Cardiac muscle cell (in vitro differentiated cells and primary cell): ENCODE measurements at places on chromosomes 6 and 20. TPM values are rescaled to one million over a fixed set of nuclear protein-coding genes. Genes with fewer than 3 reads are reported as not detected.
A peak's percentile ranks its signal among the peaks of the same experiment; 100 is the strongest.

GRCh38 chr6:36207155-36207554 is 10.6 kb downstream of the BRPF3 start:
- no peak for DNase-seq

GRCh38 chr20:38893056-38893564 is 33.1 kb upstream of the FAM83D start:
- DNase-seq: no peak

The NMBR gene
- 0.15 TPM in 1 of 2 replicates, not detected in the other for total RNA-seq

The RSPH4A gene
- total RNA-seq: 0.21 and 0.56 TPM in 2 replicates

DNA sequence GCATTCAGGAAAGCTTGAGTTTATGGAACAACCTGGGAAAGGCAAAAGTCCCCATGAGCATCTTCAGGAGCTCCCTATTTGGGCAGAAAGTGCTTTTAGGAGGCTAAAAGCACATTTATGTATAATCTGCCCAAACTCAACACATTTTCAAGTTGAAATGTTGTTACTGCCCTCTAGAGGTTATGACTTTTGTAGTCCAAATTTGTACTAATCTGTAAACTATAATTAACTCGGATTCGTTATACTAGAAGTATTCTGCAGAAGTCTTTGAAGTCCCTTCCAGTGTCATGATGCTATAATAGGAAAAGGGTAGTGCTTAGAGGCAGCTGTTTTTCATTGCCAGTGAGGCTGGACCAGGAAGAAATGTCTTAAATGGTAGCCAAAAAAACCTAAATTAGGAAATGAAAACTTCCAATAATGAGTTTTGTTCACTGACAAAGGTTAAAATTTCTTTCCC is 44.8 kb upstream of the EMILIN3 start:
- peak; percentile 55 for DNase-seq

GRCh38 chr20:663315-664090 is 10.5 kb upstream of the SRXN1 start:
- DNase-seq: peak; percentile 37

The ZSCAN31 gene
- 5.0 and 8.1 TPM in 2 replicates for total RNA-seq

The SMAP1 gene
- 37.7 and 43.8 TPM in 2 replicates for total RNA-seq

DNA sequence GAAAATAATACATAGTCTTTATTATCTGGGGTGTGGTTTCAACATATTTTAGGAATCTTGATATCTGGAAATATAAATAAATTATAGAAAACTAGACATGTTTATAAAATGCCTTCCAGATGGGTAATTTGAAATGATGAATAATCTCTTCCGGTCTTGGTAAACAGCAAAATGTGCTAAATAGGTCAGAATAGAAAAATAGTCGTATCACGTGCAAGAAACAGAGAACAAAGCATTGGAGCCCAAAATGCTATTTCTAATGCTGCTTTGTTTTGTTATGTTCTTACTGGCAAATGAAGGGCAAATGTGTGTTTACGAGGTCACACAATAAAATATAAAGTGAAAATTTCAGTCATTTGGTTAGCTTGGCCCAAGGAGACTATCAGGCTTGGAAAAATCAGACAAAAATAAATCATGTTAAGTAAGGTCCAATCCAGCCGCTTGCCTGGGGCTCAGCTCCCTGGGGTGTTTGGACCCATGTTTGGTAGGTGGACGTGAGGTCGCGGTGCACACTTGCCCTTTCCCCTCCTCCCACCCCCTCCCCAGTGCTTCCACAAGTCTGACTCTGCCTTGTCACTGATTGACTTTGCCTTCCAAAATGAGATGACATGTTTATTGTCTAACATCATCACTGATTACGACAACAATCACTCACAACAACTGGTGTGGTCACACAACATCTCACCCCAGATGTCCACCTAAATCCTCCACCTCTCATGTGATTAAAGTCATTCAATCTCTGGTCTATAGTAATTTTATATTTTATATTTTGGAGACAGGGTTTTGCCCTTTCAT is 56.0 kb downstream of the RIN2 start:
- DNase-seq: no peak

- DNase-seq: no peak
Measured at GRCh38 chr6:170271771-170272314, 19.0 kb downstream of the DLL1 start.

- no peak for DNase-seq
Measured at GRCh38 chr6:3312604-3313231, 54.0 kb downstream of the PSMG4 start.

- DNase-seq: no peak
Measured at GRCh38 chr6:26309731-26310142, 55.3 kb upstream of the BTN3A2 start.

The SRMS gene
- not detected in 2 replicates for total RNA-seq

DNA sequence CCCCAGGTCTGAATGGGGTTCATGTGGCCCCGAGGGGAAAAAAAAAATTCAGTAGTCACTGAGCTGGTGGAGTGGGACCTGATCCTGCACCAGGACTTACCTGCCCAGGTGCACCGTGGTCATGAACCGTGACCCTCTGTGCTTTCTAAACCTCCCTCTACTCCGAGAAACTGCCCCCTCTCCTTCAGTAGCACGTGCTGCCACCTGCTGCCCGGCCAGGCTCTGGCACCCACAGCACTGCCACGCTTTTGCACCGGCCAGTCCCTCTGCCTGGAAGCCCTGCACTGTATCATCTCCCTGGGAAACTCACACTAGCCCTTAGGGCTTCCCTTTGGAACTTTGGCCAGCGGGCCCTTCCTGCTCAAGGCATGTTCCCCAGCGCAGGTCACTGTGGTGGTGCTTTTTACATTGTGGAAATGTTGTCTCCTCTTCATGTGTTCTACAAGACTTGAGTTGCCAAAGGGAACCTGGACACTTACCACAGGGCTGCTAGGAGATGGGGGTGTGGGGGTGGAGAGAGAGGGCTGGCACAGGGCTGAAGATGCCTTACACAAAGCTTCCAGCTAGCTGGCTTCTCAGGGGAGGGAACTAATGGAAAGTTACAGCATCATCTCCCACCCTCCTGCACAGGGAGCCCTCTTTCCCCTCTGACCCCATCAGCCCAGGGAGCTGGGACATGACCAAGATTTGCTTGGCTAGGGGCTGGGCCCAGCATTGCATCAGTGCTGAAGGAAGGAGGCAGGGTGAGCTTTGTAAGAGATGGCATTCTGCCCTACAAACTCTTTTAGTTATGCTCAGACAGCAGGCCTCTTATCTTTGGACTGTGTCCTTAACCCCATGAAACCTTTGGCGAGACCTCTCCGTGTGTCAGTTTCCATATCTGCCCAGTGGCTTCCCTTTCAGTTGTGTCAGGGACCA is 2.5 kb upstream of the PTPRT start:
- peak; percentile 6 for DNase-seq

The TSPYL1 gene
- 59.9 and 65.2 TPM in 2 replicates for total RNA-seq

The PLAGL1 gene
- 6.8 and 9.0 TPM in 2 replicates for total RNA-seq

- DNase-seq: no peak
Measured at GRCh38 chr6:5766260-5766659, 240.5 kb downstream of the NRN1 start.

DNA sequence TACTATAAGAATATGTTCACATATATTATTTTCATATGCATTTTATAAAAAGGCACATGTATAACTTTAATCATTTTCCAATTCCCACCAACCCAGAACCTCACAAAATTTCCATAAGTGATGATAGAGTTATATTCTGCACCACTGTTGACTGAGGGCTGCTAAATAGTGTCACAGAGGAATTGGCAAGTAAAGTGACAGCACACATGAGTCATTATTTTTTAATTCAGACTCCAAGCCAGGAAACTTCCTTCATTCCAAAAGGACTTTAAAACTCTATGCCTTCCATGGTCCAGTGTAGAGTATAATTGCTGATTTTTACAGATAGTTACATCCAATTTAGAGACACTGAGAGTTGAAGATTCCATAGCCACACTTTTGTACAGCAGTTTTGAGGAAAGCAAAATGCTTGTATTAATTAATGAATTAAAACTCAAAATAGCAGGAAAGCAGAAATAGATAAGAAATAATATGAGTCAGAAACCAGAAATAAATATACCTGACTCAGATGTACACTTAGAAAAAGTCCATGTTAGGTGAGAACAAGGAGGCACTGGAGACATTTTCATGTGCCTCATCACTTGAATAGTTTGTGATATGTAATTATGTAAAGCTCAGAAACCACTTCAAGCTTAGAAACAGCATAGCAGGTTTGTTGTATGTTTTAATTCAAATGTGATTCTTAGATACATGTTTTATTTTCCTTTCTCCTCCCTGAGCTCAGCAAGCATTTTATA is 425.2 kb upstream of the OPRM1 start:
- no peak for DNase-seq

The HSPA12B gene
- 0.18 and 0.92 TPM in 2 replicates for total RNA-seq

GRCh38 chr6:122567034-122567433 is 43.2 kb upstream of the PKIB start:
- DNase-seq: no peak

The OLIG3 gene
- not detected in 2 replicates for total RNA-seq

The OGFRL1 gene
- 3.1 and 4.5 TPM in 2 replicates for total RNA-seq

DNA sequence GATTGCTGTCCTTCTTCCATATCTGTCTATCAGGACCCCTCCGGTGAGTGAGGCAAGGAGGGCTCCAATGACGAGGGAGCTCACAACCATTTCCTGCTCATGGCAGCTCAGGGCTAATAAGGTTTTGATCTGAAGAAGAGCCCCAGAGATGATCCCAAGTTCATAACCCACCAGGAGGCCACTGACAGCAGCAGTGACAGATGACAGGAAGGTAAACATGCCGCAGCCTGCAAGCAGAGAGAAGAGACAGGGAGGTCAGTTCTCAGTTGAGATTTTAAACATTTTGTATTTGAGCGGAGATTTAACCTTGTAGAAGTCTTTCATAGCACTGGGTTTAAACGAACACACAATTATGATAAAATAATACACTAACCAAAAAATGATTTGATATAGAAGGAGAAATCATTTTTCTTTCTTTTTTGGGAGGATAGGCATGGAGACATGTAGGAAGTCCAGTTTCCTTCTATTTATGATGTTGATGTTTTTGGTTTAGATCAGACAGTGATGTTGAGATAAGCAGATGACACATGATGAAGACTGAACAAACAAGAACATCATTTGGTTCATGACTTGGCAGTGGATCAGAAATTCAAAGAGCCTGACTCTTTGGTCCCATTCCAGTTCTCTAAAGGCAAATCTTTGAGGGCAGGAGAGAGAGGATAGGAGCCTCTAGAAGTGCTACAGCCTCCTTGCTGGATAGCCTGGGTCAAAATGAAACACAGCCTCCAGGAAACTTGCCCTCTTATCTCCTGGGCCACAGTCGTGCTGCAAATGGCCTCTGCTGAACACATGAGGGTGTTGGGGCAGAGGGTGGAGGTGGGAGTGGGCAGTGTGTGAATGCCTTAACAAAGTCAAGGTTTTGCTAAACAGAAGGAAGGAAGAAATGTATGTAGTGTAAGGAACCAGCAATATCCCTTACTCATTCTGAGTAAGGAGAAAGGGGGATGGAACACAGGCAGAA is 22.6 kb downstream of the SLC2A12 start:
- peak; percentile 50 for DNase-seq

DNA sequence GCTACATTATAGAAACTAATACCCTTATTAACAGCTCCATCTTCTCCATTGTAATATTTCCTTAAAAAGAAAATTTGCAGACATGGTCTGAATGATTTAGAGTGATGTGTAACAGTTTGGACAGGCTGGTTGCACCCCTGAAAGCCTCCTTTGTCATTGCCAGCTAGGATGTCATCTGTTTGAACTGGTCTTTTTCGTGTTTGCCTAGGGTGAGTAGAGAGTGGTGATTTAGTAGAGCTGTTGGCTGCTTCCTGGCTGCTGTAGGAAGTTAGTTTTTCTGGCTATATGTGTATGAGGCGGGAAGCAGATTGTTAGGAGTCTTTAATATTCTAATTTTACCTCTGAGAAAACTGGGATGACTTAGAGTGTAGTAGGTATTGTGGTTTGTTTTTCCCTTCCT is 101.1 kb downstream of the ZFAND3 start:
- no peak for DNase-seq

DNA sequence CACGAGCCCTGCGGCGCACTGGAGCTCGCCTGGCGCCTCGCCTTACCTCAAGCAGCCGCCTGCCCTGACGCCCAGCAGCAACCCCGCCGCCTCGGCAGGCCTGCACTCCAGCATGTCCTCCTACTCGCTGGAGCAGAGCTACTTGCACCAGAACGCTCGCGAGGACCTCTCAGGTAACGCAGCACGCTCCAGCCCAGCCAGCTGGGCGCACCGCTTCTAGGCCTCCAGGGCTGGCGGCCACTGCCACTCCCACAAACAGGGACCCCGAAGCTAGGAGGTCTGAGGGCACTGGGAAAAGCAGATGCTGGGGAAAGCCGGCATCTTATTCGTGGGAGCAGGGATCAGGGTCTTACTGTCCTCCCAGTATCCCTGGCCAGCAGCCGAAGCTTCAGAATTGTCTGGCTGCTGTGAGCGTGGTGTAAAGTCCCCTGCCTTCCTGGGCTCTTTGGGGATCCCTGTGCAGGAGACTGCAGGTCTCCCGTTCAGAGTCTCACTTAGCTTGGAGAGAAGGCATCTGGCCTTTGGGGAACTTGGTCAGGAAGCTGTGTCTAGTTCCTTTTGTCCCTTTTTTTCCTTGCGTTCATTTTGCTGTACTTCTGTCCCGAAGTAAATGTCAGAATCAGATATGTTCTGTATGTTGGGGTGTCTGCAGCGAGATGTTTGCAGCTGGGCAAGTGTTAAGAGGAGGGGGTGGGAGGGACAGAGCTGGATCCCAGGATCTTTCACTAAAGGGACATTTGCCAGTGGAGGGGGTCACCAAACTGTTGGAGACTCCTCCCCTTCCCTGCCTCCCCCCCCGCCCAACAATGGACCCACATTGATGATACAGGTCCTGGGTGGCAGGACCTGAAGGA is 1.8 kb downstream of the FOXF2 start:
- peak; percentile 27 for DNase-seq

GRCh38 chr6:19895866-19896692 is 58.9 kb downstream of the ID4 start:
- DNase-seq: no peak

The CAGE1 gene
- 0.09 TPM in 1 of 2 replicates, not detected in the other for total RNA-seq

- DNase-seq: no peak
Measured at GRCh38 chr6:161660666-161661571, 387.1 kb upstream of the AGPAT4 start.

GRCh38 chr6:27667016-27667656 is 194.2 kb upstream of the ZNF184 start:
- no peak for DNase-seq

DNA sequence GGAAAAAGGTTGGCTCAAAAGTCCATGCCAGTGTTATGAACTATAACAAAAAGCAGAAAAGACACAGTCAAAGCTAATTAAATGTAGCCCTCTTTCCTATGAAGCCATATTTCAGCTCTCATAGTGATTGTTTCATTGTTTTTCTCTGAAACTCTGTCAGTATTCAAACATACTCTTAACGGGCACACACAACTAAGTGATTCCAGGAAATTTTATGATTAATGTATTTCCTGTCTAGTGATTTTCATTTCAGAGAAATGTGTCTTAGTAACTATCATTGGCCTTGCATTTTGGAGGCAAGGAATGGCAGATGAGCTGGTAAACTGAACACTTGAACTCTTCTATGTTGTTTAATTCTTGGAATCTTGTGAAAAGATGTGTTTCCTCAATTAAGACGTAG is 68.0 kb downstream of the CLVS2 start:
- no peak for DNase-seq

DNA sequence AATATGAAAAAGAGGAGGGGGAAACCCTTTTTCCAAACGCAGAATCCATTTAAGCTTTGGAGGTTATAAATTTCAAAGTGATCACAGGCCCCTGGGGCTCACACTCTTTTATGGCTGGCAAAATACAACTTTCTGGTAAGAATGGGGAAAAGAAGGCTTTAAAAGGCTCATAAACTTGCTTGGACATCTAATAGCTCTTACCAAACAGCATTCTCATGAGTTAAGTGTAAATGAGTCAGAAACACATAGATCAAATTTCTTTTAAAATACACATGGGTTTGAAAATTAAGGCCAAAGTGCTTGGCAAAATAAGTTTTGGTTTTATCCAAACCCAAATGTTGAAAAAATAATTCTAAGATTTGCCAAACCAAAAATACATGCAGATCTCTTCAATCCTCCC is 154.6 kb downstream of the SOBP start:
- DNase-seq: no peak
